ENCODE measurements at places on chromosomes 2 and 18.

- no peak for DNase-seq
These were observed 22.3 kb downstream of the GPR35 start for GRCh38 chr2:240647503-240648154.

DNA sequence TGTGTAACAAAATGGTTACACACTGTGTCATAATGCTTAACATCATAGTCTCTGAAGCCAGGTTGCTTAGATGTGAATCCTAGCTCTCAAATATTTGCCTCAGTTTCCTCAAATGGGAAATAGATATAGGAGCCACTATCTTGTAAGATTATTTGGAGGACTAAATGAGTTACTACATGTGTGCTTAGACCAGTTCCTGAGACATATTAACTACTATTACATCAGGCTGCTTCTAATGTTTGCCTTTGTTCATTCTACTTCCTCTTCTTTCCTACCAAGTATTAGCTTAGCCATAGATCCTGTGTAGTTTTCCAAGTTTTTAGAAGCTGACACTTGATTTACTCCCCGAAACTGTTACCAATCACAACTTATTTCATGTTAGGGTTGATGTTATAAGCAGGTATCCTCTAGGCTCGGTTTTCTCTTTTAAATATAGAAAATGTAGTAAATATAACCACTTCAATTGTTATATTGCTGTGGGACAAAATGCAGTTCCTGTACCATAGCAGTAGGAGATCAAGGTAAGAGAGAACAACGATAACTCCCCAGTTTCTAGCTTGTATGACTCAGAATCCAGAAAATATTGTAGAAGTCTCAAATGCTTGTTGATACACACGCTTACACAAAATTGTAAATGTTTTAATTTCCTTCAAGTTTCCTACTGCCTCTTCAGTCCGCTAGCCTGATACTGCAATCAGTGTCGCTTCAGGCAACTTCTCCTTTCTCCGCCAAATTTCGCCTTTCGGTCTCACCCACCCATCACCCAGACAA is 751 bp upstream of the DNAJC10 start:
- no peak for DNase-seq

DNA sequence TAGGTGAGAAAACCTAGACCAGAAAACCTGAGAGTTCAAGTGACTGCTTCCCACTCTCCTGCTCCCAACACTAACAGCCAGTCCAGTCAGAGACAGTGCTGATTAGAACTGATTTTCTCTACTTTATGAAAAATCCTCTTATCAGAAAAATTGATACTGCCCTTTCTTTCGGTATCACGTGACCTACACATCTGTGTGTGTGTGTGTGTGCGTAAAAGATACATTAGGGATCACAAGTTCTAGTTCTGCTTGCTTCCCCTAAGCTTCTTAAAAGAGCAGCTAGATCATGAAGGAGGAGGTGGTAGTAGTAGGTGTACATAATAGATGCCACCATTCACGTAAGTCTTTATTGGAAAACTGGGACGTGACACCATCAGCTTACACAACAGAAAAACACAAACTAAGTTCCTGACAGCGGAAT is 1.5 kb downstream of the ARL5A start:
- DNase-seq, result no peak

DNA sequence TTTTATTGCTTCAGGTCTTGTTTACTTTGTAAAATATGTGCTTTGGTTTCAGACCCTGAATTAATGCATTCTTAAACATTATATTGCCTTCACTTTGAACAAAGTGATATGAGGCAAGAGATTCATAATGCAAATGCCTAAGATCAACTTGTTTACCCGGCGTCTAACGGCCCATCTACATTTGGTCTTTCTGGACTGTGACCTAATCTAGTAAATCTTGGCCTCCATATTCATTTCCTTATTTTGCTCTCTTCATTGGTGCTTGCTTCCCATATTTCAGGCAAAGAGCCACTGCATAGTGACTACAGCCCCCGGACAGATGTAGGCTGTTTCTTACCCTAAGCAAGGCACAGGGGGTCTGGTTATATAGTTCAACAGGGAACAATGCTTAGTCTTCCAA is 53.0 kb upstream of the SLC39A10 start:
- DNase-seq, result no peak

- DNase-seq, result peak; percentile 92
These were observed 1.0 kb upstream of the AGBL5 start for GRCh38 chr2:27050281-27050995.

DNA sequence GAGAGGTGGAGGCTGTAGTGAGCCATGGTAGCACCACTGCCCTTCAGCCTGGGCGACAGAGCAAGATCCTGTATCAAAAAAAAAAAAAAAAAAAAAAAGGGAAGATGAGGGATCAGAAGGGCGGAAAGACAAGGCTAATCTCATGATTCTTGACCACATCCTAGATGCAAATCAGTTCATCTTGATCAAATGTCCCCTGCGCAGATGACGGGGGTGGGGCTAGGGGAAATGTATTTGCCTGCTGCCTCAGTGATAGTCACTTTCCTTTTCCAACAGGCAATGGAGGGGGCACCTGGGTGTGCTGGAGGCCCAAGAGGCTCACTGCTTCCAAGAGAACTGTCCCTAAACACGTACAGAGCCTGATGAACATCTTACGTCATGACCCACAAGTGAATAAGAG is 3.7 kb upstream of the EMILIN2 start:
- DNase-seq, result no peak

GRCh38 chr2:101253013-101253702 is 472 bp downstream of the CNOT11 start:
- no peak for DNase-seq

DNA sequence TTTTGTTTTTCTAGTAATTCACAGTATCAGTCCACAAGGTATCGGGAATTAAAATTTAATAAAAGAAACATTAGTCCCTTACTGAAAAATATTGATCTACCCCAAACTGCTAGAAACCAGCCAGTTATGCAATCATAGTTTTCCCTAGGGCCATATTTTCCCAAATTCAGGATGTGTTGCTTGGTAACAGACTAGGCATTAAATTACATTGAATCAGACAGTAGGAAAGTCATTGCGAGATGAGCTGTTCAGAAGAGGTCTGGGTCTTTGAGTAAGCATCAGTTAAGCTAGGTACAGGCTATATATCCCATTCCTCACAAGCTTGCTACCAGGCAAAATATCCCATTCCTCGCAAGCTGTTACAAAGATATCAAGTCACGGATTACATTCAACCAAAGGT is 123.0 kb upstream of the CCDC150 start:
- DNase-seq, result no peak

- no peak for DNase-seq
These were observed 151.8 kb downstream of the MGAT5 start for GRCh38 chr2:134405611-134406081.

- DNase-seq, result no peak
These were observed 23.6 kb downstream of the SP100 start for GRCh38 chr2:230439590-230439989.

- no peak for DNase-seq
These were observed 59.8 kb downstream of the GLS start for GRCh38 chr2:190940454-190940853.

- no peak for DNase-seq
These were observed 175.4 kb downstream of the MAIP1 start for GRCh38 chr2:200130762-200131166.

DNA sequence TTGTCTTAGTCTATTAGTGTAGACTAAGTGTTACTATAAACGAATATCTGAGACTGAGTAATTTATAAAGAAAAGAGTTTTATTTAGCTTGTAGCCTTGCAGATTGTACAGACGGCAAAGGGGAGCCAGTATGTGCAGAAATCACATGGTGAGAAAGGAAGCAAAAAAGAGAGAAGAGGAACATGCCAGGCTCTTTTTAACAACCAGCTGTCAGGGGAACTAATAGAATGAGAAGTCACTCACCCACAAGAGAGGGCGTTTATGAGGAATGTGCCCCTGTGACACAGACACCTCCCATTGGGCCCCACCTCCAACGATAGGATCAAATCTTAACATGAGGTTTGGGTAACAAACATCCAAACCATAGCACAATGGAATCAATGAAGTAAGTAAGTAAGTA is 20.6 kb upstream of the ZNF804A start:
- no peak for DNase-seq

- DNase-seq, result no peak
These were observed 573.5 kb downstream of the DSC3 start for GRCh38 chr18:30469091-30469490.

- no peak for DNase-seq
These were observed 195.5 kb upstream of the EPAS1 start for GRCh38 chr2:46101557-46102220.

DNA sequence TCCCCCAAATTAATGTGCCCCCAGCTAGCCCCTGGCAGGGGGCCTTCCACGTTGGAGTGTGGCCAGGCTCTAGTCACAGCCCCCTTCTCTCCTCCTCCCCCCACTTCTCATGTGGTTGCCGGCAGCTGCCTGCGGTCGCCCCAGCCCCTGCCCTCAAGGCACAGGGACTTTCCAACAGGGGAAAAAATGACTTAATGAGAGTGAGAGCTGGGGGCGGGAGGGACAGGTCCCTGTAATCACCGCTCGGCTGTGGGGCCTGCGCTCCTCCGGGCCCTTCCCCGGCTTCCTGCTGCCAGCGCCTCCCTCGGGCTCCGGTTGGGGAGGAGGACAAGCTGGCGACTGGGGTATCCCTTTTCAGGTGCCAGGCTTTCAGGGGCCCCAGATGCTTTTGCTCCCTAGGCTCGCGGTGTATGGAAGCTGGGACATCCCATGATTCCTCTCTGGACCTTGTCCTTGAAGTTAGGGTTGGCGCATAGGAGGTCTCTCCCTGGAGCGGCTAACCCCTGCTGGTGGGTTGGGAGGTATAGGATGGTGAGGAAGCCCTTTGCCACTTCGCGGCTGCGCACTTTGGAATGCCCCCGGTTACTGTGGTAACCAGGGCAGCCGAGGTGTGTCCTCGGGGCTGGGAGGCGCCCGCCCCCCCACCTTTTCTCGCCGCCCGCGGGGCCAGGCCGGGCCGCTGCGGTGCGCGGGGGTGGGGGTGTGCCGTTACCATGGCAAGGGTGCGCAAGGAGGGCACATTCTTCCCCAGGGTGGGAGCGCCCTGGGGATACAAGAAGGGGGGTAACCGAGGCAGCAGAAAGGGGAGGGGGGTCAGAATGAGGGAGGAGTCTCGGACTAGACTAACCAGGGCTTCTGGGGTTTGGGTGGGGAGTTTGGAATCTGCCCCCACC is 16.1 kb downstream of the WNT10A start:
- DNase-seq, result no peak

DNA sequence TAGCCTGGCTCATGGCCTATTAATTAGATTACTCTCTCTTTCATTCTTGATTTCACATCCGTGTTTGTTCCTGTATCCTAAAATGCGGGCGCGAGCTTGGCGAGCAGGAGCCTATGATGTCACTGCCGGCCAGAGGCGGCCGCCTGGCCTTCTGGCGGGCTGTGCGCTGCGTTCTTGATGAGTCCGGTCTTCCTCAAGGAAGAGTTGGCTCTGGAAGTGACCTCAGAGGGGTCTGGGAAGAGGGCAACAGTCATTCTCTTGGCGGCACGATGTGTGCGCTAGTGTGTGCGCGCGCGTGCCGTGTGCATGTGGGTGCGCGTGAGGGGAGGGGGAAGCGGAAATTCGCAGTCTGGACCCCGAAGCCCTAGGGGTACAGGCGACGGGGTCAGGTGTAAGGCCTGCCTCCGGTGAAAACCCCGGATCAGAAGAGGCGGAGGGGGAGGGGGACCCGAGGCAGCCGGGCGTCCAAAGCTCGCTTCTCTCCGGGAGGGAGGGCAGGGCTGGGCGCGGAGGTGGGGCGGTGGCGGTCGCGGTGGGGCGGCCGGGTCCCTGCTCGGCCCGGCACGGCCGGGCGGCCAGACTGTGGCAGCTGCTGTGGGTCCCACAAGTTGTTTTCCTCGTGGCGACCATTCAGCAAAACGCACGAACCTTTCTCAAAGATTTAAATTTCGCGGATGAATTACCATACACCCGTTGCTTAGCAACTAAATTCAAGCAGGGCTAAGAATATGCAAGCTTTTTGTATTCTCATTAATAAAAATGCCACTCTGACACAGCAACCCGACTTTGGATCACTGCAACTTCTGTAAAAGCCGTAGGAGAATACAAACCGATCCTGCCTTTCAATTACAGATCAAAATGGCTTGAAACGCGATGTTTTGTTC is 8.4 kb downstream of the POU3F3 start:
- DNase-seq, result no peak

DNA sequence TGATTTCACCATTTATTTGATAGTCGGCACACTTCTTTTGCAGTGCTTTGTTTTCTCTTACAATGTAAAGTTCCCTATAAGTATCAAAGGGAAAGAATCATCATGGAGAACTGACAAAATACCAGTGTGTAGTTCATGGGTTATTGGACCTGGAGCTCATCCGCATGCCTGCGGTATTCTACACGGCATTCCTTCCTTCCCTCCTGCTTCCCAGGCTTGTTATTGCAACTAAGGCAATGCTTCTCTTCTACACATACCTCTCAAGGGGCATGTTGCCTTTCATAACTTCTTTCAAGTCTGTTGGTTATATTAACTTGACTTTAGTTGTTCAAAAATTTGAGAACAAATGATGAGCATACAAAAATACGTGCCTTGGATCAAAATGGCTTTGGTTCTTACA is 24.3 kb upstream of the FAP start:
- DNase-seq, result no peak

DNA sequence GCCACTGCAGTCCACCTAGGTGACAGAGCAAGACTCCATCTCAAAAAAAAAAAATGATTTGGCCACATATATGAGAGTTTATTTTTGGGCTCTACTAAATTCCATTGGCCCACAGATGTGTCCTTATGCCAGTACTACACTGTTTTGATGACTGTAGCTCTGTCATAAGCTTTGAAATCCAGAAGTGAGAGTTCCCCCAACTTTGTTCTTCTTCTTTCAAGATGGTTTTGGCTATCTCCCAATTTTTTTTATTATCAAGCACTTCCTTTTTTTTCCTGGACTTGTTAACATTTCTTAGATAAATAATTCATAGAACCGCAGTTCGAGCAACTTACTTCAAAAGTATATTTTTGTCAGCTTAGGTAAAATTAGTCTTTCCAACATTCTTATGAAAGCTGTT is 96.9 kb downstream of the TSHZ1 start:
- no peak for DNase-seq

GRCh38 chr2:216016581-216016980 is 3.2 kb upstream of the MREG start:
- DNase-seq, result no peak

GRCh38 chr2:62883629-62884028 is 167.0 kb upstream of the OTX1 start:
- no peak for DNase-seq

GRCh38 chr2:174328114-174328960 is 6.4 kb upstream of the SP9 start:
- no peak for DNase-seq

DNA sequence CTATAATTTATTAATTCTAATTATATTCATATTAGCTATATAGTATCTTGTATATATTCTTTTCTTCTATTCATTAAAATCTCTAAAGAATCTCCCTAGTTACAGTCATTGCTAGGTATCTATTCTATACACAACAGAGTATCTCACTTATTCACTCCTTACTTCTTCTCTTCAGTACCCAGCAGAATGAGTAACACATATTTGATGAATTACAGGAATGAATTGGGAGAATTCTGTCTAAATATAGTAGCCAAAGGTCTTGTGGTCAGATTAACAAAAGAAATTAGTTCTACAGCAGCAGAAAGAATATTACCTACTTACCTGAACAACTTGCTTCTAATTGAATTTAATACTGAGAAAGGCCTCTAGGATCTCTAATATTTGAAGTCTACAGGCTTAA is 758.0 kb upstream of the ZEB2 start:
- DNase-seq, result no peak

Measured in fibroblast of skin of left quadriceps (primary cell).